ENCODE measurements at places on chromosomes 5 and 9.

DNA sequence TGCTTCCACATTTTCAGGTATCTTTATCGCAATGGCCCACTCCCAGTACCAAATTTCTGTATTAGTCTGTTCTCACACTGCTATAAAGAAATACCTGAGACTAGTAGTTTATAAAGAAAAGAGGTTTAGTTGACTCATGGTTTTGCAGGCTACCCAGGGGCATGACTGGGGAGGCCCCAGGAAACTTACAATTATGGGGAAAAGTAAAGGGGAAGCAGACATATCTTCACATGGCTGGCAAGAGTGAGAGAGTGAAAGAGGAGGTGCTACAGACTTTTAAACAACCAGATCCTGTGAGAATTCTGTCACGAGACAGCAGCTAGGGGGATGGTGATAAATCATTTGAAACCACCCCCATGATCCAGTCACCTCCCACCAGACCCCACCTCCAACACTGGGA, 238.2 kb upstream of the DMAC1 start:
- no peak for DNase-seq

DNA sequence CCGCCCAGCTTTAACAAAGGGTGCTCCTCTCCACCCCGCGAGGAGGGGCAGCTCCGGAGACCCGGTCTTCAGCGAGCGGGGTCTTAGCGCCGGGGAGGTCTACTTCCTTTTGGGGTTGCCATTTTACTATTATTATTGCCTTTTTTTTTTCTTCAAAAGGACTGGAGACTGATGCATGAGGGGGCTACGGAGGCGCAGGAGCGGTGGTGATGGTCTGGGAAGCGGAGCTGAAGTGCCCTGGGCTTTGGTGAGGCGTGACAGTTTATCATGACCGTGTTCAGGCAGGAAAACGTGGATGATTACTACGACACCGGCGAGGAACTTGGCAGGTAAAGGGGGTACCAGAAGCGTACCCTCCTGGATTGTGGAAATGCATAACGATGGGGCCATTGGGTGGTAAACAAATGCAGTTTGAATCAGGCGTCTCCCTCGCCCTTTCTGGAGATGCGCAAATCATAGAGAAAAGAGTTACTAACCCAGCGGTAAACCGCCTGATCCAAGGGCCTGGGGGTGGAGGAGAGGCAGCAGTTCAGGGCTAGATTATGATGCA, 1.2 kb downstream of the DAPK1 start:
- DNase-seq, result peak; percentile 25

GRCh38 chr5:53161876-53162275, 52.3 kb upstream of the MOCS2 start:
- DNase-seq, result no peak

DNA sequence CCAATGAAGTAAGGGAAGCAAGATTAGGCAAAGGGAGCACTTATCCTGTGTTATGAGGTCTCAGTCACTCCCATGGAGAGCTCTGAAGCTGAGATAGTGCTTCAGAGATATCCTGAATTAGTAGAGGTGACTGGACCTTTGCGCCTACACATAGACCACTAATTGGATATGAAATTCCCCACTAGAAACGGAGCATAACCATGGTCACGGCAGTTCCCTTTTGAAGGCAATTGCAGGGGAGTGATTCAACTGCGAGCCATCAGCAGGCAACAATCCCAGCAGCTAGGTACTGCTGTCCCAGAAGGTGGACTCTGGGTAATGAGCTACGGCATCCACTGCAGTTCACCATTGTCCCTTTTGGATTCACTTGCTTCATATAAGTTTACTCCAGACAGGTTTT, 267.7 kb upstream of the RASA1 start:
- no peak for DNase-seq

DNA sequence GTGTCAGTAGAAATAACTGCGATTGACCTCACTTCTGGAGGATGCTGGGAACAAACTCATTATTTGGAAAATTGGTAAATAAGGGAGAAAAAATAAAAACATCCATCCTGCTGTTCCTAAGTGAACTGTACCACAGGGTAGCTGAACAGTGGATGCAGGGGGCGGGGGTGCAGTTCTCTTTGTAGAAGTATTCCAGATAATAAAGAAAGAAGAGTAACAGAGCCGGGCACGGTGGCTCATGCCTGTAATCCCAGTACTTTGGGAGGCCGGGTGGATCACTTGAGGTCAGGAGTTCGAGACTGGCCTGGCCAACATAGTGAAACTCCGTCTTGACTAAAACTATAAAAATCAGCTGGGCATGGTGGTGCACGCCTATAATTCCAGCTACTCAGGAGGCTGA, 132.1 kb downstream of the COL23A1 start:
- no peak for DNase-seq

Measured in 8988T (cell line).